ENCODE measurements at places on chromosomes 5 and 9.

DNA sequence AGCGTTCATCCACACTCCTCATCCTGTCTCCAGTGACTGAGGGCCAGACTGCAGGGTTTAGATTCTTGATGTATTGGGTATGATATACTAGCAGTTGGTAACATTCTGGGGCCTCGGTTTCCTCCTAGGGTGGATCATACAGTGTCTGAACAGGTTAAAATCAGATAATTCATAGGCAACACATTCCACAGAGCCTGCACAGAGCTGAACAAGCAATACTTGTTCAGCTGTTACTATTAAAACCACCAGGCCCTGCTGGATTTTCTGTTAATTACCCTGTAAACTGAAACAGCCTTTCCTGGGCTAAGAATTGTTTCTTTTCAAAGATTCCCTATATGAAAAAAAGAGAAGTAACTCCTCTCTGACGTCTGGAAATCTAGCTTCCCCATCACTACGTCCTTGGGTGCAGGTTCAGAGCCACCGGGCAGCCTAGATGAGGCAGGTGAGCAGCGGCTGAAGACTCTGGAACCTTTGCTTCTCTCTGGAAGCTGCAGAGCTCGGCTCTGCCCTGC, 1313.5 kb upstream of the WWC1 start:
- H3K36me3 ChIP-seq = no peaks in the 10 kb centered on the region
- H3K27me3 ChIP-seq = peaks cover 15% of the 10 kb centered on the region
- H3K4me3 ChIP-seq = no peak overlapping the region
- DNase-seq = no peak

DNA sequence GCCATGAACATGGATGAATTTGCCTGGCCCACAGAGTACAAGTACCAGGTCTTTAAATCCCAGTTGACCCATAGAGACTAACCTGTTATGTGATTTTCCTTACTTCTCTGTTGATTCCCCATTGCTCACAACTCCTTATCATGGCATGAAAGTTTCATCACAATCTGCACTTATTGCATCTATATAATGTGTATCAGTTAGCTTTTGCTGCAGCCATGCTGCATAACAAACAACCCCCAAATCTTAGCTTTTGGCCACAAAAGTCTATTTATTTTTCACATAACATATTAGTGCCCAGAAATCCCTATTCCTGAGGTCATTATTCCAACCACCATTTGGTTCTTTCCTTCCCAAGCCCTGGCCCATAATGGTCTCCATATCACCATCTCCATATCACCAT, 3.7 kb downstream of the GGTA1 start:
- H3K27ac ChIP-seq = no peak overlapping the region
- H3K36me3 ChIP-seq = no peaks in the 10 kb centered on the region
- H3K27me3 ChIP-seq = peaks cover 45% of the 10 kb centered on the region
- peaks cover 11% of the 10 kb centered on the region for H3K4me1 ChIP-seq
- DNase-seq = no peak

- H3K4me3 ChIP-seq = no peak overlapping the region
- H3K27ac ChIP-seq = peak overlapping the region; percentile 18
- no peak for DNase-seq
- peaks cover 58% of the 10 kb centered on the region for H3K4me1 ChIP-seq
- peaks cover 9% of the 10 kb centered on the region for H3K36me3 ChIP-seq
- no peaks in the 10 kb centered on the region for H3K27me3 ChIP-seq
Measured at GRCh38 chr5:76526950-76527583, 96.1 kb downstream of the F2RL2 start.

GRCh38 chr5:173829826-173830225, 58.3 kb upstream of the CPEB4 start:
- H3K4me1 ChIP-seq = no peaks in the 10 kb centered on the region
- no peak for DNase-seq
- H3K27me3 ChIP-seq = peaks cover 3% of the 10 kb centered on the region
- H3K36me3 ChIP-seq = no peaks in the 10 kb centered on the region
- no peak overlapping the region for H3K27ac ChIP-seq

GRCh38 chr5:38339446-38339845, 81.1 kb downstream of the EGFLAM start:
- H3K27me3 ChIP-seq = peaks cover 4% of the 10 kb centered on the region
- no peak overlapping the region for H3K27ac ChIP-seq
- no peak overlapping the region for H3K4me3 ChIP-seq
- H3K36me3 ChIP-seq = no peaks in the 10 kb centered on the region

- no peak for DNase-seq
- peaks cover 55% of the 10 kb centered on the region for H3K4me1 ChIP-seq
- peak overlapping the region; percentile 91 for H3K27ac ChIP-seq
- no peaks in the 10 kb centered on the region for H3K27me3 ChIP-seq
- H3K4me3 ChIP-seq = peak overlapping the region; percentile 74
Measured at GRCh38 chr9:75139201-75139600, 50.9 kb downstream of the OSTF1 start.

- H3K36me3 ChIP-seq = no peaks in the 10 kb centered on the region
- H3K4me1 ChIP-seq = no peaks in the 10 kb centered on the region
- DNase-seq = peak; percentile 38
- no peak overlapping the region for H3K27ac ChIP-seq
- H3K27me3 ChIP-seq = no peaks in the 10 kb centered on the region
Measured at GRCh38 chr9:13942695-13943094, 371.2 kb downstream of the NFIB start.

DNA sequence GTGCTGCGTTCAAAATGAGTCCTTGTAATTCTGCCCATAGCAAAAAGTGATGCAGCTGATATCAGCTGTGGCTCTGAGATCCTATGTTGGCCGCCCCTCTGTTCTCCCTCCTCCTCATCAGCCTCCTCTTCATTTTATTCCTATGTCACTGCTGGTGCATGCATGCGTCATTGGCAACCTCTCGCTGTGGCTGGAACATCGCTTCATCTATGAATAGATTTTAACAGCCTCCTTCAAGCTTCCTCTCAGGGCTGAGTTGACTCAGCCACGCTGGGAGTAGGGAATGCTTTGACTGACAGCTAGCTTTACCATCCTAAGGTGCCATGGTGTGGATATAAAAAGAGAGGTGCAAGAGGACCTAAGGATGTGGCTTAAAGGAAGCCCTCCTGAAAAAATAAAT, 303.5 kb downstream of the PLK2 start:
- H3K4me3 ChIP-seq = no peak overlapping the region
- no peaks in the 10 kb centered on the region for H3K36me3 ChIP-seq
- no peaks in the 10 kb centered on the region for H3K27me3 ChIP-seq
- no peak for DNase-seq
- H3K4me1 ChIP-seq = no peaks in the 10 kb centered on the region

GRCh38 chr5:123785162-123786071, 273.4 kb downstream of the CSNK1G3 start:
- H3K27me3 ChIP-seq = no peaks in the 10 kb centered on the region
- no peaks in the 10 kb centered on the region for H3K36me3 ChIP-seq
- H3K4me3 ChIP-seq = no peak overlapping the region
- DNase-seq = no peak
- no peaks in the 10 kb centered on the region for H3K4me1 ChIP-seq

- no peak for DNase-seq
- H3K4me1 ChIP-seq = no peaks in the 10 kb centered on the region
- no peaks in the 10 kb centered on the region for H3K36me3 ChIP-seq
- H3K27me3 ChIP-seq = peaks cover 3% of the 10 kb centered on the region
Measured at GRCh38 chr5:95262933-95263660, 21.8 kb downstream of the MCTP1 start.

DNA sequence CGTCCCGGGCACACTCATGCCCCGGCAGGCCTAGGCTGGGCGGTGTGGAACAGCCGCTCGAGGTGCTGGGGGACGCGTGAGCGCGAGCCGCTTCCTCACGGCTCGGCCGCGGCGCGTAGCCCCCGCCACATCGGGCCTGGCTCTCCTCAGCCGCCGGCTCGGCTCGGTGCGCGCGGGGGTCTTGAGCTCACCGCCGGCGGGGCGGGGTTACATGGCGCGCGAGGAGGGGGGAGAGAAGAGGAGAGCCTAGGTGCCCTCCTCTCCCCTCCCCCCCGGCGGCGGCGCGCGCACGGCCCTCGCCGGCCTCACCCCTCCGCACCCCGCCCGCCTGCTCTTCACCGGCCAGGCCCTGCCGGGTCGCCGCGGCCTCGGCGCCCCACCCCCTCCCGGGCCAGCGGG, 7.7 kb downstream of the RANBP6 start:
- H3K27ac ChIP-seq = peak overlapping the region; percentile 94
- H3K4me3 ChIP-seq = peak overlapping the region; percentile 93
- H3K4me1 ChIP-seq = peaks cover 48% of the 10 kb centered on the region
- peaks cover 43% of the 10 kb centered on the region for H3K36me3 ChIP-seq
- DNase-seq = peak; percentile 70

GRCh38 chr5:39156082-39156481, 63.3 kb downstream of the FYB1 start:
- peaks cover 60% of the 10 kb centered on the region for H3K36me3 ChIP-seq
- DNase-seq = no peak
- H3K27me3 ChIP-seq = no peaks in the 10 kb centered on the region
- H3K4me3 ChIP-seq = peak overlapping the region; percentile 28

DNA sequence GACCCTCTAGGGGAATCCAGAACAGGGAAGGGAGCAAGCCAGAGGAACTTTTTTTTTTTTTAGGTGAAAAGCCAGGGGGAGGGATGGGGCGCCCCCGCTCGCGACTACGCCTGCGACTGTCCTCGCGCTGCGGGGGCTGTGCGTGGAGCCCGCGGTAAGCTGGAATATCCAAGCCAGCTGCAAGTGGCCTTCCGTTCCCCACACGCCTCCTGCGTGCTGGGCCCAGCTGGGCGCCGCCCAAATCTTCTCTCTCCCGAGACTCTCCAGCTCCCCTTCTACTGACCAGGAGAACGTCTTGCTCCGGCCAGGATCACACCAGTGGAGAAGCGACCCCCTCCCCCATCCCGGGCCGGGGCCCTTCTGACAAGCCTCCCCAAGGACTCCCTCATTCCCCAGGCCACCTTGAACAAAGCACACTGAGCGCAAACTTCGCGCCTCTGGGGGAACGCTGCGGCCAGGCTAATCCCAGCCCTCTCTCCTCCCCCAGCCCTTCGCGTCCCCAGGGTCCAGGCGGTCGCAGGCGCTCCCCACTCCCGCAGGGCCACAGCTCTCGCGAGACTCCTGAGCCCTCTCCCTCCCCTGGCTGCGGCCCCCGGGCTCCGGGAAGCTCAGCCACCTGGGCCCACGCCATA, 6.6 kb downstream of the BARX1 start:
- no peak overlapping the region for H3K4me3 ChIP-seq
- H3K4me1 ChIP-seq = peaks cover 23% of the 10 kb centered on the region
- peaks cover 4% of the 10 kb centered on the region for H3K36me3 ChIP-seq
- no peak overlapping the region for H3K27ac ChIP-seq

- no peaks in the 10 kb centered on the region for H3K36me3 ChIP-seq
- H3K4me1 ChIP-seq = no peaks in the 10 kb centered on the region
- H3K27ac ChIP-seq = no peak overlapping the region
Measured at GRCh38 chr5:21910731-21911130, 942.4 kb downstream of the CDH12 start.

DNA sequence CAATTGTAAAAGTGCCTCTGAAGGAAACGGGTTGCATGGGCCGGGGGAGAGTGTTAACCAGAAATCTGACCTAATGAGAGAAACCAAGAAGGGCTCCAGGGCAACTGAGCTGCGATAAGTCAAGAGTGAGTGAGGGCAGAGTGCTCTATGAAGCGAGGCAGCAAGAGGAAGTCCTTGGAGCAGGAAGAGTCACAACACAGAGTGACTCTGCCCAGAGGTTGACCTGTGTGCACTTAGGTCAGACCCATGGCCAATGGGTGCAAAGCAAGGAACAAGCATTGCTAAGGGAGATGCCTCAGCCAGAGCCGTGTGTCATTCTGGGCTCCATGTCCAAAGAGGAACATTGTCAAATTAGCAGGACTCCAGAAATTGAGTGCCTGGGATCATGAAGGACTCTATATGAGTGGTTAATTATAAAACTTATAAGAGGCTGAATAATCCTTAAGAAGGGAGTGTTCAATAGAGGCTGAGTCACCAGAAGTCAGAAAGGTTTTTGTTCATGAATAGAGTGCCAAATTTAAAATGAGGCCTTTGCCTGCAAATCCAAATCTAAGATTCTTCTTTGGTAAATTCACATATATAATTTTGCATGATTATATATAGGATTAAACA, 438.5 kb downstream of the MED10 start:
- H3K4me1 ChIP-seq = no peaks in the 10 kb centered on the region
- no peaks in the 10 kb centered on the region for H3K27me3 ChIP-seq

GRCh38 chr5:31963358-31964006, 210.6 kb downstream of the GOLPH3 start:
- no peaks in the 10 kb centered on the region for H3K4me1 ChIP-seq
- no peaks in the 10 kb centered on the region for H3K27me3 ChIP-seq
- H3K27ac ChIP-seq = no peak overlapping the region
- H3K4me3 ChIP-seq = no peak overlapping the region

DNA sequence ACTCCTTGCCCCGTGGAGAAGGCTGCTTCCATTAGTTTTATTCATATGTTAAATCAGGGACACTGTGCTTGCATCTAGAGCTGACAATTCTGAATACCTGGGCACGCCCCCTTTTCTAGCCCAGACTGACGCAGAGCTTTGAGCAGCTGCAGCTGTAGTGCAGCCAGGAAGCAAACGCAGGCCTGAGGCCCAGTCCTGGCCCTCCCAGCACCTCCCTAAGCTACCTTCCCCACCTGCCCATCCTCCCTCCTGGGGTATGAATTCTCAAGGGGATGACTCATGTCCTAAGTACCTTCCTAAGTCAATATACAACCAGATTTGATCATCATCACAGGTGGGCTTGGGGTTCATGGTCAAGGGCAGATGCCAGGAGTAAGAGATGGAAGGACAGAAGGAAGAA, 3.5 kb downstream of the PHF19 start:
- H3K27ac ChIP-seq = peak overlapping the region; percentile 77
- H3K4me1 ChIP-seq = peaks cover 62% of the 10 kb centered on the region
- H3K27me3 ChIP-seq = no peaks in the 10 kb centered on the region
- peaks cover 73% of the 10 kb centered on the region for H3K36me3 ChIP-seq
- DNase-seq = no peak

DNA sequence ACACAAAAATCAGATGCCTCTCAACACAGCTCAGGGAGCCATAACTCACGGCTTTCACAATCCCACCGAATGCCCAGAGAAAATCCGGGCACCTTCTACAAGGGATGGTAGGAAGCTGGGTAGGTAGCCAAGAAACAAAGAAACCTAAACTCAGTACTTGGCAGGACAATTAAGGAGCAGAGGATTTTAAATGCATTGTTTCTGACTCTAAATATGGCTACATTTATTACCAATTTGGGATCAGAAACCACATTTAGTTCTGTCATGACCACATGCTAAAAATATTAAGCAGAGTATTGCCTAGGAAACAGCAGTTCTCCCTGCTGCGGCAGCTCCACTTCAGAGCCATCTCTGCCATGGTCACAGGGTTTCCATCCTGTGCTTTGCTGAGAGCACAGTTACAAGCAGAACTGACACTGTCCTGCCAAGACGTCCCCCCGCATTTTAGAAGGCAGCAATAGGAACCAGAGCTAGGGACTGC, 57.5 kb downstream of the SIL1 start:
- H3K27me3 ChIP-seq = no peaks in the 10 kb centered on the region
- no peak overlapping the region for H3K27ac ChIP-seq
- H3K36me3 ChIP-seq = no peaks in the 10 kb centered on the region
- no peak for DNase-seq
- H3K4me1 ChIP-seq = peaks cover 1% of the 10 kb centered on the region
